Upper lobe of left lung (tissue), 6 donors: ENCODE measurements at places on chromosomes 16 and 17.

GRCh38 chr17:47733047-47733673, at the start of gene TBX21:
TSS of gene TBX21 (plus strand) at chr17:47733236. CDS start at chr17:47733455, 219 bp downstream.
- DNase-seq = peak; percentile 70

GRCh38 chr17:65529761-65530522, 31.5 kb downstream of the AXIN2 start:
- DNase-seq = no peak

GRCh38 chr16:28580726-28581315, 16.0 kb downstream of the SULT1A2 start:
- no peak for DNase-seq

DNA sequence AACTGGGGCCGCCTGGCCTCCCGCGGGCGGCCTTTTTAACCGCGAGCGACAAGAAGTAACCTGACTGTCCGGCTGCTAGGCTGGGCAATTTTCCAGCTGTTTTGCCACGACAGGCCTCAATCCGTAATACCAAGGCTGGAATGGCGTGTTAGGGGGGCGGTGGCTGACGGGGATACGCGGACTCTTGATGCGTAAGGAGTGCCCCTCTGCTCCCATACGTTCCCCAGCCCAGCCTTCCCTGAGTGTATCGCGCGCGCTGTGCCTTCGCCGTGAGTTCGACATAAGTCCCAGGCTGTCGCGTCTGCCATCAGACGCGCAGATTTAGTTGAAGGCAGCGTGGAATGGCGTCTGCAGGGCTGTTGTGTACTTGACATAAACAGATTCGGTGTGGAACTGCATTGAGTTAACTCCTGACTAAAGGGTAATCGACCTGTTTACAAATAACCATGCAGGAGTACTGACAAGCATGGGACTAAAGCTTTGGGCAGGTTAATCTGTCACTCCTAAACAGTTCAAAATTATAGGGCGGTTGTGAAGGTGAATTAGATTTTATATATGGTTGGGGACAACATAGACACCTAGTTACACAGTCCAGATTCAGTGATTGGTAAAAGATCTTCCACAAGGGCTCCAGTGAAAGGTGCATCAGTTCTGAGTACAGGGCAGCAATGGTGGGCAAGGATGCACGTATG, 16.6 kb upstream of the ERN1 start:
- DNase-seq = peak; percentile 63

DNA sequence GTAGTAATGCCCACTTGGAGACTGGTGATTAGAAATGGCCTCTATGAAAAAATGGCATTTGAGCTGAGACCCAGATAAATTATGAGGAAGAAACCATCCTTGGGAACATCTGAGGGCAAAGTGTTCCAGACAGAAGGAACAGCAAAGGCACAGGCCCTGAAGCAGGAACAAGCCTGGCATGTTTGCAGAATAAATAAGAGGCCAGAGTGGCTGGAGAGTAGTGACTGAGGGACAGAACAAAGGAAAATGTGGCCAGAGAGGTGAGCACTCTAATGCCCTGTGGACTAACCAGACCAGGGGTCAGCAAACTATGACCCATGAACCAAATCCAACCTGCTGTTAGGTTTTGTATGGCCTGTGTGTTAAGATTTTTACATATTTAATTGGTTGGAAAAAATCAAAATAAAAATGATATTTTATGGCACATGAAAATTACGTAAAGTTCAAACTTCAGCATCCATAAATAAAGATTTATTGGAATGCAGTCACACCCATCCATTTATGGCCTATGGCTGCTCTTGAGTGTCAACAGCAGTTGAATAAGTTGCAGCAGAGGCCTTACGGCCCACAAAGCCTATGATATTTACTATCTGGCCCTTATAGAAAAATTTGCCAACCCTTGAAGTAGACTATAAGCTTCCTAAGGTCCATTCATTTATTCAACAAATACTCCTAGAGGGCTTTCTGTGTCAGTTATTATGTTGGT, 210.0 kb upstream of the TOX3 start:
- no peak for DNase-seq

GRCh38 chr16:63581570-63581969, 1540.3 kb downstream of the CDH11 start:
- no peak for DNase-seq

DNA sequence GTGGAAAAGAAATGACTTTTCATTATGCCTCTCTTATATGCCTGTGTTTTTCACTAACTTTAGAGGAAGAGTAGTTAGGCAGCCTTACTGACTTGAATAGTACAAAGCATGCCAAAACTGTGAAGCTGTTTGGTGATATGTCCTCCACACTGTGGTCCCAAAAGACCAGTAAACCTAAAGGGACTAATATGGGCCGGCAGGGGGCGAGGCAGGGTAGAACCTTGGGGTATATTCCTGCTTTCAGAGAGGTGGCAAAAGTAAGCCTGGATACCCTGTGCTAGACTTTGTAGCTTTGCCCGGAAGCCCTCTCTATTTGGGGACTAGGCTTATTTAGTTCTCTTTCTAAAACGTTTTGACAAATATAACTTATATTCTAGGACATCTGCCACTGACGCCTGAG, 36.5 kb upstream of the VWA3A start:
- no peak for DNase-seq

GRCh38 chr17:83126275-83126811, 46.9 kb downstream of the METRNL start:
- DNase-seq = no peak

DNA sequence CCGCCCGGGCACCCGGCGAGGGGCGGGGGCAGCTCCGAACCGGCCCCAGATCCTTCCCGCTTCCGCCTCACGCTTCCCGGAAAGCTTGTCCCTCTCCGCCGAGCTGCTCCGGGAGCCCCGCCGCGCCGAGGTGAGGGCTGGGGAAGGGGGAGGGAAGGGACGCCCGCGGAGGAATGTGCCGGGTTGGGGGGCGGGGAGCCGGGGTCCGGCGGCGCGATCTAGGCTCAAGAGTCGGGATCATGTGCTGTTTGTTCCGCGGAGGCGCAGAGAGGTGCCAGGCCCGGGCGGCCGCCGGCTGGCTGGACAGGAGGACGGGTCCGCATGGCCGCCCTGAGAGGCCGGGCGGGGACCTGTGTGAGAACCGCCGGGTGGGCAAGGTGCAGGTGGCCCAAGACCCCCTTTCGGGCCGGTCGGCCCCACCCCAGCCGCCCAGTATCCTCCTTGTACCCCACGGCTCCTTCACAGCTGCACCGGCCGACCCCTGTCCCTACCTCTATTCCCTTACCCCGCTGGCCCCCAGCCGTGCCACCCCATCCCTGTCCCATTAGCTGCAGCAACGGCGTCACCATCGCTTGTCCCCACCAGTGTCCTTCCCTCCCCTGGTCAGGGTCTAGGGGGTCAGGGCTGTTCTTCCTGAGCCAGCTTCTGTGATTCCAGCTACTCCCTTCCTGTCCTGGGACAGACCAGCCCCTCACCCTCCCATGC, 429 bp downstream of the KIF1C start:
- peak; percentile 43 for DNase-seq

DNA sequence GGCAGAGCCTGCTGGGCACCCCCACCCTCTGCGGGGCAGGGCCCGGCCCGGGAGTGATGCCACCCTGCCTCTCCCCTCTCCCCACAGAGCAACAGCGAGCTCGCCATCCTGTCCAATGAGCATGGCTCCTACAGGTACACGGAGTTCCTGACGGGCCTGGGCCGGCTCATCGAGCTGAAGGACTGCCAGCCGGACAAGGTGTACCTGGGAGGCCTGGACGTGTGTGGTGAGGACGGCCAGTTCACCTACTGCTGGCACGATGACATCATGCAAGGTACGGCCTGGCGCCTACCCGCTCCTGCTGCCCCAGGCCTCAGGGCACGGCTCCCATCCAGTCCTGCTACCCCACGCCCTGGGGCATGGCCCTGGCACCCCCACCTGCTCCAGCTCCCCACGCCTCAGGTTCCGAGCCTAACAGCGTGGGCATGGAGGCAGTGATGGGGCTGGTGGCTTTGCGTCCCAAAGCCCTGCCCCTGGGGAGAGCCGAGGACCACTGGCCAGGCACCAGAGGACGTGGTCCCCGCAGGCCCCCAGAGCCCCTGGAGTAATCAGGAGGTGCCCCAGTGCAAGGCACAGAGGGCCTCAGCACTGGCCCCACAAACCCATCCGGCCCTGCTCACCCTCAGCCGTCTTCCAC, 38.4 kb downstream of the TSC2 start:
- peak; percentile 77 for DNase-seq

- no peak for DNase-seq
Measured at GRCh38 chr17:65193716-65194293, 56.6 kb downstream of the RGS9 start.

DNA sequence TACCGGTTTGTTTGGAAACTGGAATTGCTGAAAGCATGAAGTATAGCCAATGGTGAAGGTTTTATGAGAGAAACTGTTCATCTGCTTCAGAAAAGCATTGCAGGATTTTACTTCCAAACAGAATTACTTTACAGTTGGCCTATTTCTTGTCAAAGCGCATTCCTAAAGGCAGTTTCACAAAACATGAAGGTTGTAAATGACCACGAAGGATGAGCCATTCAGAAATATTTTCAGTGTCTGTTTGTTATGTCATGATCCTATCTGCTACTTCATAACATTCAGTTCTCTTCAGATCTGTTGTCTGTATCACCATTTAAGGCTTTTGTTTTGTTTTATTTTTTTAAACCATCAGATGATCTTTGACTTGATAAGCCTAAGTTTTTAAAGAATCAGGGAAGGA, 45.7 kb downstream of the AATF start:
- no peak for DNase-seq

GRCh38 chr16:11742093-11742535, 543 bp downstream of the TXNDC11 start:
- DNase-seq = no peak

- DNase-seq = no peak
Measured at GRCh38 chr17:72512649-72513556, 392.1 kb downstream of the SOX9 start.

GRCh38 chr16:19715566-19715965, 2.5 kb downstream of the KNOP1 start:
- no peak for DNase-seq

- DNase-seq = no peak
Measured at GRCh38 chr17:42113293-42114069, 967 bp upstream of the DHX58 start.

DNA sequence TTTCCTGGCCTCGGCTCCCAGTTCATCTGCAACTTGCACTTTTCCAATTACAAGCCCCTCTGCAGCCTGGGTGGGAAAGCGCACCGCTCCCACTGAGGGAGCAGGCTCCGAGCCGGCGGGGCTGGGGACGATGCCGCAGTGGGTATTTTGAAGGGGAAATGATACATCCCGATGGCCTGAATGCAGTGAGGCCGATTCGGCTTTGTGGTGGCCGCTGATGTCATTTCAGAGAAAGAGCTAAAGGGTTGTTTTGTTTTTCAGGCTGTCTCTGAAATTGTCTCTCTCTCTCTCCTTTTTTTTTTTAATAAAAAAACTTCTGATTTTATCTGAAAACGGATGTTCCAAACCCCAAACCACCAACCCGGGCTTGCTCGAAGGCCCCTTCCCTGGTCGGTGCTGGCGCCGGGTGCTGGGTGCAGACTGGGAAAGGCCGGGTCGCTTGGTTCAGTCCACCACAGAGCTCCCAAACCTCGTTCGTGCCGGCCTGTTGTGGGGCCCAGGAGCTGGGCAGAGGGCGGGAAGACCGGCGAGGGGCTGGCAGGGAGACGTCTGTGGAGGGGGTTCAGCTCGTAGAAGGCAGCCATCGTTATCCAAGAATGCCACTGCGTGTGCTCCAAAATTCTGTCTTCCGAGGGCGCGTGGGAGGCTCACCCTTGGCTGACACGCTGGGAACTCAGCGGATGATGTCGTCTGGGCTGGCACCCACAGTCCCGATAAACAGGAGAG, 102.8 kb downstream of the FOXL1 start:
- DNase-seq = no peak

DNA sequence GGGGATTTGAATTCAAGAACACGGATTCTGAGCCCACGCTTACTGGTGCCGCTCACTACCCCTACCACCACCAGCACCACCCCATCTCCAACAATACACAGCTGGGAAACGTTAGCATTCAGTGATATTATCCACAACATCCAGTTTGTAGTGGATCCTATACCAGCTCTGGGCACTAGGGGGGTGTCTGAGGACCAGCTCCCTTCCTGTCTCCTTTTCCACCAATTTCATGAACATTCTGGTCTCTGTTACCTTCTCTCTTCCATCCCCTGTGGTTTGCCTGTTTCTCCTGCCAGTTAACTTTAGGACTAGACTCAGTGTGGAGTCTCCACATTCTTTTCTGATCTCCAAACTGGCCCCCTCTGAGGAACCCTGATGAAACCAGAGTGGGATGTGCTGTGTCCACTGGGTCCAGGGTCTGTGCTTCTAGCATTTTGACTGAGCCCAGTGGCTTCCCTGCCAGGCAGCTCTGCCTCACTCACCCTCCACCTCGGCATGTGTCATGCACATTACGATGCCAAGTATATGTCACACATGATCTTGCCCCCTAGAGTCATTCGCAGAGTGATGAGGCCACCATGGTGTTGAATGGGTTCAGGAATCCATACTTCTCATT, 187.0 kb upstream of the CDH13 start:
- DNase-seq = no peak

DNA sequence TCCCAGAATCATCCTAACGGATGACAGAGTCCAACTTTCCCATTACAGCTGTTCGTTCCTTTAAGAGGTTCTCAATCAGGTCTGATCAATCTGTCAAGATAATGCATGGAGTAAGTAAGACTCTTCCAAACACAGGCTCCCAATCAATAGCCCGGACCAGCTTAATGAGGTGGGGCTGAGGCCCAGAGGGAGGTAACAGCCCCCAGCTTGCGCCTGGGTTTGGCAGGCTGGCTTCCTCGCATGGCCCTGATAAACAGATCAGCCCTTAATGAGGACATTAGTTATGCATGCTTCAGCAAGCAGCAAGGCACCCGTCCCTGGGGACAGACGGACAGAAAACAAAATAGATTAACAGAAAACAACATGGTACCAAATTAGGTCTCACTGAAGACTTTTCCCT, 145.7 kb downstream of the ZFHX3 start:
- no peak for DNase-seq

DNA sequence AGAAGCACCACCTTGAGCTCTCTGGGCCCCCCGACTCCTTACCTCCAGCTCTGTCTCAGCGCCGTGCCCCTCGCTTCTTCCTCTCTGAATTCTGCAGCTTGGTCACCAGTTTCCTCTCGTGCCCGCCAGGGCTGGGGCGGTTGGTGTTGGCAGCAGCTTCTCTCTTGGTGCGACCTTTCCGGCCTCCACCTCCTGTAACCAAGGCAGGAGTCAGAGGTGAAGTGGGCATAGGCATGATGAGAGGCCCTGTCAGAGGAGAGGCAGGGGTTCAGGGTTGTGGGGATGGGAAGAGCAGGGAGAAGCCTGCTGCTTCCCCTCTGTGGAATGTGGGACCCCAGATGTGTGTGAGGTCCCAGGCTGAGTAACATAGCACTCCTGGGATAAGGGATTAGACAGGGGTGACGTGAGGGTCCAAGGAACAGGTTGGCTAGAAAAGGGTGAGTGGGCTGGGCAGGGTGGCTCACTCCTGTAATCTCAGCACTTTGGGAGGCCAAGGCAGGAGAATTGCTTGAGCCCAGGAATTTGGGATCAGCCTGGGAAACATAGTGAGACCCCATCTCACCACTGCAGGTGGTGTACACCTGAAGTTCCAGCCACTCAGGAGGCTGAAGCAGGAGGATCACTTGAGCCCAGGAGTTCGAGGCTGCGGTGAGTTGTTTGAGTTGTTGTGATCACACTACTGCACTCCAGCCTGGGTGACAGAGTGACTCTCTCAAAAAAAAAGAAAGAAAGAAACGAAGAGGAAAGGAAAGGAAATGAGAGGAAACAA, 626 bp downstream of the NUPR1 start:
- peak; percentile 59 for DNase-seq
